ENCODE measurements at places on chromosomes 3 and 15.
A peak's percentile ranks its signal among the peaks of the same experiment; 100 is the strongest.

- DNase-seq = no peak
These were observed 31.5 kb upstream of the RPS17 start for GRCh38 chr15:82571722-82572222.

DNA sequence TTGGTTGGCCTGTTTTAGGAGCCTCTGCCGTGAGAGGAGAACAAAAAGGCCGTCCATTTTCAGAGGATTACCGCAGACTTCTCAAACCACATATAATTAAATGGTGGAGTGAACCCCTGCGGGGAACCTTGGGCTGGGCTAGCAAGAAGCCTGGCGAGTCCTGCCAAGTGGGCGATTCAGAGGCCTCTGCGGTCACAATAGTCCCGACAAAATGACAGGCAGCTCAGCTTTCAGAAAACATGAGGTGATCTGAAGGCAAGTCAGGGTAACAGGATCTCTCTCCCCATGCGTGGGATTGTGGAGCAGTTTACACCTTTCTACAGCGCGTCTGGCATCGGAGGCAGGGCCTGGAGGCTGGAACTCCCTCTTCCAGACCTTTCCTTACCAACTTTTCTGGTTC is 134.8 kb downstream of the ASB7 start:
- DNase-seq = no peak

- peak; percentile 47 for DNase-seq
These were observed 533 bp downstream of the ARF4 start for GRCh38 chr3:57596495-57597126.

DNA sequence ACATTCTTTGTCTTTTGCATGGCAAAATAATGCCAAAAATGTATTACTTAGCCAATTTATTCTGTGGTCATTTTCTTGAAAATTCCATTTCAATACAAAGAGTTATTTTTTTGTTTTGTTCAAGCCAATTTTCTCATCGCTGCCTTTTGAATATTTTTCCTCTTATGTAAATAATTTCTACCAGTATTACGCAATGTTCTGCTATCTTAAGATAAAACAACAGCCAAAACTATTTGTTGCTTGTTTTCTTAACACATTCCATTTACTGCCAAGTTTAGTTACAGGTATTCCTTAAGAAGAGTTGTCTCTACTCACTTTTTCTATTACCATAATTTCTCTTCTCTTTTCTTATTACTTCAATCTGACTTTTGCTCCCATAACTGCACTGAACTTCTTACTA is 163.1 kb downstream of the ROBO1 start:
- no peak for DNase-seq

GRCh38 chr3:45968706-45969105 is 25.4 kb downstream of the CXCR6 start:
- DNase-seq = no peak

DNA sequence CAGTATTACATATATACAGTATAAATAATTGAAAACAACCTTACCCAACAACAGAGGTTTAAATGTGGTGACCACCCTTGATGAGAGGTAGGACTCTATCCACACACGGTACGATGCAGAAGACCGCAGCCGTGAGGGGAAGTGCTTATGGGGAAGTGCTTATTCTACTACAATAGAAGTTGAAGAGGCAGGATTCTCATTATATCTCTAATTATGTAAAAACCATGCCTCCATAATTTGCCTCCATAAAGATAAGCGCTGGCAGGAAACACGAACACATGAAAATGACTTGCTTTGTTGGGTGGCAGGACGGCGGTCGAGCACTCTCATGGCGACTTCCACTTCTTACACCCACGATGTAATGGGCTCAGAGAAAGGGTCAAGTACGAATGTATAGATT is 7.2 kb upstream of the MUC13 start:
- DNase-seq = no peak

DNA sequence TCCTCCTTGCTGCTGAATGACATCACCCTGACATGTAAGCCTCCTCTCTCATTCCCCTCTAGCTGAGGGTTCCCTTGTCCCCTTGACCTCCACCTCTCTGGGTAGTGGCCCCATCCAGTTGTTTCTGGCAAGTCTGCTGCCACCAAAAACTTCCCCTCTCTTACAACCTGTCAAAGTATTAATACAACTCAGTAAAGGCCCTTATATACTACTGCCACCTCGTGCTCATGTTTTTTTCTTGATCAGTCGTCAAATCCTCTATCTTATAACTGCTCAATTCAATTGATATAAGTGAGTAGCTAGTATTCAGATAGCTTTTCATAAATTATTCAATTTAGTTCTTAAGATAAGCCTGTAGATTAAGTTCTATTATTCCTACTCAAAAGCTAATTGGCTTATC is 249.6 kb downstream of the MBNL1 start:
- DNase-seq = no peak

DNA sequence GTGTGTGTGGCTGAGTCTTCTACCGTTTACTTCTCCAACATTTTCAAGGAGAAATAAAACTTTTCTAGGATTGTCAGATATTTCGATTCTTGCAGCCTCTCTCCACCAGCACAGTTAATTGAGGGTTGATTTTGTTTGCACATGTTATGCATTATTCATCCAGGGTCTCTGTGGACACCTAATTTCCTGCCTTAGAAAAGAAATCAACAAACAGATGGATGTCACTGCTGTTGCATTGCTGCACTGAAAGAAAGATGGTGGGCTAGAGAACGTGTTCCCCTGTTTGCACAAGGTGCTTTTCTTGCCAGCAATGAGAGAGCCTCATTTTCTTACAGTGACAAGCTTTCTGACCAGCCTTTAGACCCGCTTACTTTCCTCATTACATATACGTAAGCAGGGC is 150.0 kb downstream of the CLSTN2 start:
- DNase-seq = peak; percentile 47

GRCh38 chr3:49606427-49606826 is 52.1 kb downstream of the BSN start:
- DNase-seq = no peak

GRCh38 chr3:123374016-123374415 is 74.9 kb downstream of the ADCY5 start:
- DNase-seq = no peak

DNA sequence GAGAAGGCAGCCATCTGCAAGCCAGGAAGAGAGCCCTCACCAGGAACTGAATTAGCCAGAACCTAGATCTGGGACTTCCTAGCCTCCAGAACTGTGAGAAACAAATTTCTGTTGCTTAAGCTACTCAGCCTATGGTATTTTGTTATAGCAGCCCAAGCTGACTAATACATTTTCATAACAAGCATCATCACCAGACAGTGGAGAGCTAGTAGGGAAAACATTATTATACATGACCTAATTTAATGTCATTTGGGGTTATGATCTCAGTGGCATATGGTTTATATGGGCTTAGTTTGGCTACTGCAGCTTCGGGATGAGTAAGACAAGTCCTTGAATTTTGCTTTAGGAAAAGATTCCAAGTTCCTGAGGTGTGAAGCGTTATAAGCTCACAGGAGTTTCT is 35.6 kb downstream of the LNP1 start:
- DNase-seq = no peak

DNA sequence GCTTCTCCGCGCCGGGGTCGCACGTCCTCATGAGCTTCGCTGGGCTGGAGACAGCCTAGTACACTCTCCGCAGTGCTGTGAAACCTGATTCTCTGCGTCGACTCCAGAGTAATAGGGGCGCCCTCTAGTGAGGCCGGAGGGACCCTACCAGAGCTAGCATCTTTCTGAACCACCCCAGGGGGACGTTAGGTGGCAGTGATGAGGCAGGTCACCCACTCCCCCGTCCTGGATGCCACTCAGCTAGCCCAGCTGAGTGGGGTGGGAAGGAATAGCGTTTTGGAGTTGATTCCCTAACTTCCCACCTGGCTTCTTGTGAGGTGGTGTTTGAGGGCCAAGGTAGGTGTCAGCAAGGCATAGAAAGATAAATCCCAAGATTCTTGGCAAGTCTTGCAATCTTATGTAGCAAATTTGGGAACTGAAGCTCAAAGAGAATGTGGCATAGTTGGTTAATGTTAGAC is 4.0 kb downstream of the DUOXA2 start:
- peak; percentile 86 for DNase-seq

- DNase-seq = no peak
These were observed at the start of gene OSTN for GRCh38 chr3:191198932-191199331. OSTN (plus strand) TSS chr3:191199241; CDS start chr3:191212533, 13,292 bp downstream.

- DNase-seq = no peak
These were observed 409.9 kb upstream of the ALCAM start for GRCh38 chr3:104956620-104957345.

- no peak for DNase-seq
These were observed 1.2 kb upstream of the COL6A6 start for GRCh38 chr3:130515755-130516154.

- no peak for DNase-seq
These were observed 289.7 kb downstream of the MAGI1 start for GRCh38 chr3:65749066-65749465.

DNA sequence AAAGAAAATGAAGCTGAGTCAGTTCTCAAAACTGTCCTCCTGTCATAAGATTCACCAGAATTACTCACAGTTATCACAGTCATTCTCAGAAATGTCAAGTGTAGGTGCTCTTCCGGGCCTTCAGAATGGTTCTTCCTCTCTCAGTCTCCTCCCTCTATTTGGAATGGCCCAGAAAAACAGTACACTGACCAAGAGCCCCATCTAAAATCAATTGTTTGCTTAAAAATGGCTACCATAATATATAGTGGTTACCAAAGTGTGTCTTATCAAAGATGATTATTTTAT is 99.8 kb downstream of the MECOM start:
- DNase-seq = no peak

DNA sequence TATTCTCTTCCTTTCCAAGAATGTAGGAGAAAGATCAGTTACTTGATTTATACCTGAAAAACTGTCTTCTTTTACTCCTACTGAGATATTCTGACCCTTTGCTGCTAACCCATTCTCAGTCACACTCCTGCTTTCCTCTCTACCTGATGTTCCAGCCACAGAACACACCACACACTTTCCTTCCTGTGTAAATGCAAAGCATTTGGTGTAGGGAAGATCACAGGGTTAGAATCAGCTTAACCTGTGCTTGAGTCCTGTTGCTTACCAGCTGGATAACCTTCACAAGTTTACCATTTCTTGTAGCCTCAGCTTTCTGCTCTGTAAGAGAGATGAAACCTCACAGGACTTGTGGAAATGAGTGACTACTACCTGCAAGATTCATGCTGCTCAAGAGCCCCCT is 489.8 kb upstream of the GOLIM4 start:
- no peak for DNase-seq

- DNase-seq = no peak
These were observed 166.5 kb downstream of the NSMCE3 start for GRCh38 chr15:29102911-29103823.

DNA sequence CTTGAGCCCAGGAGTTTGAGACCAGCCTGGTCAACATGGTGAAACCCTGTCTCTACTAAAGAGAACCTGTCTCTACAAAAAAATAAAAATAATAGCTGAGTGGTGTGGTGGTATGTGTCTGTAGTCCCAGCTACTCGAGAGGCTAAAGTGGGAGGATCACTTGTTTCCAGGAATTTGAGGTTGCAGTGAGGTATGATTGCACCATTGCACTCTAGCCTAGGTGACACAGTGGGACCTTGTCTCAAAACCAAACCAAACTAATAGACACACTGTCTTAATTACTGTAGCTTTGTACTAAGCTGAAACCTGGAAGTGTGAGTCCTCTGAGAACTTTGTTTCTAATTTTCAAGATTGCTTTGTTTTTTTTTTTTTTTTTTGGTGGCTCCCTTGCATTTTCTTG is 30.4 kb downstream of the MGA start:
- DNase-seq = no peak

DNA sequence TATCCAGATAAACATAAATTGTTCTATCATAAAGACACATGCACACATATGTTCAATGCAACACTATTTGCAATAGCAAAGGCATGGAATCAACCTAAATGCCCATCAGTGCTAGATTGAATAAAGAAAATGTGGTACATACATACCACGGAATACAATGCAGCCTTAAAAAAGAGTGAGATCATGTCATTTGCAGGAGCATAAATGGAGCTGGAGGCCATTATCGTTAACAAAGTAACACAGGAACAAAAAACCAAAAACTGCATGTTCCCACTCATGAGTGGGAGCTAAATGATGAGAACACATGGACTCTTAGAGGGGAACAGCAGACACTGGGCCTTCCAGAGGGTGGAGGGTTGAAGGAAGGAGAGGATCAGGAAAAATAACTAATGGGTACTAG is 79.2 kb downstream of the SH3GL3 start:
- DNase-seq = no peak

DNA sequence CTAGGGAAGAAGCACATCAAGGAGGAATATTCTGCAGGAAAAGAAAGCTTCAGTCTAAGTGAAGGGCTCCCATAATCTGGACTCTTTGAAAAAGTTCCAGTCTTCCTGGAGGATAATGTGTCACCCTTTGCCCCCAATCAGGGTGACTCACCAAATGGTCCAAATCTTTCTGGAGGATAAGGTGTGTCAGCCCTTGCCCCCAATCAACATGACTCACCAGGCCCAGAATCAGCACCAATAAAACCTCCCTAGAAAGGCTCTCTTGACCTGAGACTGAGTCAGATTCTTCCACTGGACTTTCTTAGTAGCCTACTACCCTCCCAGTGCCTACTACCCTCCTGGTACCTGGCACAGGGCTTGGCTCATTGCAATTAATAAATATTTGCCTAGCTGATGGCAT is 9.5 kb upstream of the ARL14 start:
- DNase-seq = no peak

DNA sequence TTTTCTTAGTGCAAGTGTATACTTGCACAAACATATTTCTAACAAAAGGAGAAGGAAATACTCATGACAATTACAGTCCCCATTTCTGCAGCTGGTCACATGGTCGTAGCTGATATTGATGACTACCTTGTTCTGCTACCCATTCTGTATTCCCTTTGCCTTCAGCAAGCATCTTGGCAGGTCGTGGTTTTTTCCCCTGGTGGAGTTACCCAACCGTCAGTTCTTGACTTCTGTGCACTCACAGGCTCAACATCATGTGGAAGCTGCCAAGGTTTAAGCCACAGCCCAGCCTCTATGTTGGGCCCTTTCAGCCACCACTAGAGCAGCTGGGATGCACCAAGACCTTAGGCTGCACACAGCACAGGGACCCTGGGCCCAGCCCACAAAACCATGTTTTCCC is 56.1 kb downstream of the VGLL3 start:
- no peak for DNase-seq

Data from NCI-H146 (cell line).